Activated CD4-positive, alpha-beta T cell treated with anti-CD3 and anti-CD28 coated beads, Interleukin-2, amount 50 U/mL, for 4 hours (primary cell): ENCODE measurements at places on chromosomes 2 and 18.

DNA sequence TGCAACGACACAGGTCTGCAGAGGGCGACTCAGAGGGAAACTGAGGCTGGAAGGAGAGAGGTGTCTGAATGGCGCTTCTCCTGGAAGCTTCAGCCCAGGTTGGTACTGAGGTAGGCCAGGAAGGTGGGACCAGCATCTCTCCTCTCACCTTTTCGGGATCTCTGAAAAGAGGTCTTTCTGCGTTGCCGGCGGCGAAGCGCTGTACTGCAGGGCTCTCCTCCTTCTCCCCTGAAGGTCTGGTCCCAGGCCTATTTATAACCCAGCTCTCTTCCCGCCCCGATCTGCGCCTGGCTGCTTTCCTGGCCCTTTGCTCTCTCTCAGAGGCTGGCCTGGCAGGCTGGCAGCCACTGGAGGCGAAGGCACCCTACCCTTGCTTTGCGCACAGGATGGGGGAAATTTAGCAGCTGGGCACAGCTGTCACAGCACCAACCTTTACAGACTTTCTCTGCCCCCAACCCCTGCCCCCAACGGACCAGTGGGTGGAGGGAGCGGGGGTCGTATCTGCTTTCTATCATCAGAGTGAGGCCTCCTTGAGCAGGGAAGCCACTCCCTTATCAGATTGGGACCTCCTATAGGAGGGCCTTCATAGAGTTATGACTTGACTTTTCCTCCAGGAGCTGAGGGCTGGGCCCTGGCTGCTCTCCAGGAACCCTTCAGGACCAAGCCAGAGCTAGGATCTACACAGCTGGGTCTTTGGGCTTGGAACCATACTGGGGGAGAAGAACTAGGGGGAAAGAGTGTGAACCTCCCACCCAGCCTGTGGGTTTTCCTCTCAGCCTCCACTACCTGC, 1.1 kb downstream of the DYSF start:
- no peak for DNase-seq

- no peak for DNase-seq
Observed at GRCh38 chr2:195612611-195613495, 44.2 kb upstream of the SLC39A10 start.

GRCh38 chr2:155687181-155687580, 645.3 kb downstream of the NR4A2 start:
- no peak for DNase-seq

DNA sequence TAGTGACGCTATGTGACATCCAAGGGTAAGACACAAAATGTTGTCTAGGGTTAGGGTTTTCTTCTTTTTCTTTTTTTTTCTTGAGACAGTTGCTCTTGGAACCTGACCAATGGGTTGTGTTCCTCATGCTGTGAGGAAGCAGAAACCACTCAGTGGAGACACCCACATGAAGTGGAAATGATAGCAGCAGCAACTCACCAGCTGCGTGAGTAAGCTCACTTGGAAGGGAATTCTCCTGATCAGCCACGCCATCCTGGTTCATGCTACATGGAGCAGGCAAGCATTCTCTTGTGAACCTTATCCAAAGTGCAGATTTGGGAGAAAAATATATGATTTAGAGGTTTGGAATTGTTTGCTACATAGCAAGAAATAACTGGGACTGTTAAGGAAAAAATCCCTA, 863.7 kb downstream of the EPHA4 start:
- DNase-seq = no peak

- DNase-seq = no peak
Observed at GRCh38 chr2:173397539-173397938, 42.9 kb downstream of the CDCA7 start.

DNA sequence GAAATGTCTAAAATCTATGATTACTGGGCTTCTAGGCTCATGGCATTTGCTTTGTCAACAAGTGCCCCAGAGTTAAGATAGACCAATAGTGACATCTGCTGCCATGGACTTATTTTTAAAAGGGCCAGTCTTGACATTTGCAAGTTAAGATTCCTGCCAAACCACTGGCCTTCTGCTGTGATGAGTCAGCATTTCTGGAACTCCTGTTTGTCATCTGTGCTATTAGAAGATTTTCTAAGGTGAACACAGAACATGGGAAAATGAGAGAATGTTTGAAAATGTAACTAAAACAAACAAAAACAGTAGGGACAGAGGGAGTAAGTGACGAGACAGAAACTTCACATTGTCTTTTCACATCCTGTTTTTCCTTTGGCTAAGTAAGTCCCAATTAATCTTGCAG, 93.7 kb upstream of the WDR75 start:
- DNase-seq = no peak

DNA sequence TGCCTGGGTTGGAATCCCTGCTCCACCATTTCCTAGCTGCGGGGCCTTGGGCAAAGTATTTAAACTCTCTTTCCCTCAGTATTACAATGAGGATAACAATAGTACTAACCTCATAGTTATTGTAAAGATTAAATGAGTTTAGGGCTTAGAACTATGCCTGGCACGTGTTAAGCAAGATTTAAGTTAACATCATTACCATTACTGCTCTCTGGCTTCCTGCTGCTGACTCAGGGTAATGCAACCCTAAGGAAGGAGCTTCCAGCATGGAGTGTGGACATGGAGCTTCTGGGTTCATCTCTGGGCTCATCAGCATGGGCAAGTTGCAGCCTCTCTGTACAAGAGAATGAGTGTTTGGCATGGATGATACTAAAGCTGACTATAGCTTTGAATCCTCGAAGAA, 374.2 kb upstream of the MAP2 start:
- no peak for DNase-seq

DNA sequence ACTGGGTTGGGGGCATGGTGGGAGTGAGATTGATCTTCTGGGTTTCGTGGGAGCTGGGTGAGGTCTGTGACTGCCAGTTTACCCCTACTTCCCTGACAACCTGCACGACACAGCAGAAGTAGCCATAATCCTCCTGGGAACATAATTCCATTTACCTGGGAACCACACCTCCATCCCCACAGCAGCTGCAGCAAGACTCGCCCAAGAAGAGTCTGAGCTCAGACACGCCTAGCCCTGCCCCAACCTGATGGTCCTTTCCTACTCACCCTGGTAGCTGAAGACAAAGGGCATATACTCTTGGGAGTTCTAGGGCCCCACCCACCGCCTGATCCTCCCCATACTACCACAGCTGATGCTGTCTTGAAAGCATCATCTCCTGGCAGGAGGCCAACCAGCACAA, 43.8 kb downstream of the FLACC1 start:
- no peak for DNase-seq
